ENCODE measurements at places on chromosomes 16 and 17.

GRCh38 chr17:77563439-77564102, 394.9 kb upstream of the TNRC6C start:
- no peak for DNase-seq

DNA sequence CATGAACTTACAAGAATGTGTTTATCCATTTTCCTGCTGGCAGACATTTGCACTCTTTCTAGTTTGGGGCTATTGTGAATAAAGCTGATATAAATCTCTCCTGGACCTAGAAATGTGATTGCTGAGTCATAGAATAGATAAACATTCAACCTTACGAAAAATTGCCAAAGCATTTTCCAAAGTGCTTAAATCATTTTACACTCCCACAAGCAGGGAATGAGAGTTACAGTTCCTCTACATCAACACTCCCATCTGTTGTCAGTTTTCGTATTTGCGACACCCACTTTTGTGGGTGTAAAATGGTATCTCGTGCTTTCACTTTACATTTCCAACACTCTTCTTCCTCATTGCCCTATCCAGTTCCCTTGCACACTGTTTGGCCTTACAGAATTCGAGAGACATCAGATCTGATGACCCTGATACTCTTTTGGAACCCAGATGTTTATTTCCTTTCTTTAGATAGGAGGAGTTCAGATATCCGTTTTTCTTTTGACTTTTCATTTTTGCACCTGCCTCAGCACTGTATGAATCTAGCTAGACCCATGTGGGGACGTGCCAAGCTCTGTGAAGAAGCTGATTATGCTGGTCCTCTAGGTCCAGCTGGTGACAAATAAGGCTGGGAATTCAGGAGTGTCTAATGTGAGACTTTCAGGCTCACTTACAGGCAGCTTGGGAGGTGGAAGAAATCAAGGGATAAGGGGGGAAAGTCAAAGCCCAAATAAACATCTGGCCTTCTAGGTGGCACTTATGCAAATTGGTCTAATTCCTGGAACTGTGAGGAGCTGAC, 14.0 kb downstream of the SOX9 start:
- DNase-seq: no peak

DNA sequence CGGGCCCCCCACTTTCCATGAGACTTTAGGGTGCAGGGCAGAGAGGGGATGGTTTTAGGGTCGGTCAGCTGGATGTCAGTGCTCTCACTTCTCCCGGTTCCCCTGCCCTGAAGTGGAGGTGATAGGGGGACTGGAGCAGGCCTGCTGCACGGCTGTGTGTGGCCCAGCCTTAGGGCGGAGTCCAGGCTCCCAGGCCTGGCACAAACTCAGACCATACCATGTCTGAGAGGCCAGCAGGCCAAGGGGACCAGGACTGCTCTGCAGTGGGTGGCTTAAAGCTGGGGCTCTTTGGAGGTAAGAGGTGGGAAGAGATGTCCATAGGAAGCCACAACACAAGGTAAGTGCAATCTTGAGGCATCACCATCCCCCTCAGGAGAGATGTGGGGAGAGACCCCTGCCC, 8.3 kb downstream of the TFAP4 start:
- no peak for DNase-seq

- no peak for DNase-seq
These were observed 84.5 kb downstream of the ABR start for GRCh38 chr17:1095090-1095852.

DNA sequence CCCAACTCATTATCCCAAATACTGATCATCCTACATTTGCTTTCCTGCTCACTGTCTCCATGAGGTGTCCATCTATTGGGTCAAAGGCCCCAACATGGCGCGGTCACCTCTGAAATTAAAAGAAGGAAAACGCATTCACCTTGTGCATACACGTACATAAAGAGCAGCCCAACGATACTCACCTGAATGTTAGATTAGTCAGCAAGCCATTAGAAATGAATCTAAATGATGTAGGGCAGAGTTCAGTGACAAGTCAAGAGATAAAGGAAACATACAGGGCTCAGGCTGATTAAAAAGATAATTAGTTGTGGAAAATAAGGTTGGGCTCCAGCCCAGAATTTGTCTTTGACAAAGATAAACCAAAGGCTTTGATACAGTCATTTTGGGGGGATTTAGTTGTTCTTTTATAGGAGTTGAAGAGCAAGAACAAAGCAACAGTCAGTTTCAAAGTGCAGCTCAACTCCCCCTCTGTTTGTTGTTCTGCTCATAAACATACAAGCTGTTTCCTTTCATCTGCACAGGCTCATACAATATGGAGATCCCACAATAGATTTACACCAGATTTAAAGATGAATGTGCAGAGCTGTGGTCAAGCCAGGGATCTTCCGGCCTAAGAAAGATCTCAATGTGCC, 21.1 kb downstream of the NXPH3 start:
- no peak for DNase-seq

DNA sequence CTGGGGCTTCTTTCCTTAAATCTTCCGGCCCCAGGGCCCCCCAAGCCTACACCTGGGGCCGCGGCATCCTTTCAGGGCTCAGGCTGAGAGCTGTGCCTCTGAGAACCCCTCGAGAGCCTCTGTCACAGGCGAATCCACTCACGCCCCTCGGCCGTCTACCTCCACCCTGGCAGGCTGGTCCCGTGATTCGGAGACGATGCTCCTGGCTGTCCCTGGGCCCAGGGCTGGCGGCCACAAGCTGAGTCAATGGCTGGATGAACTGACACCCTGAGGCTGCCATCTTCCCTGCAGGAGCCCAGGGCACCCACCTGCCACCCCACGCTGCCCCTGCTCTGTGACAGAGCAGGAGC, 4.4 kb downstream of the TEPSIN start:
- no peak for DNase-seq

DNA sequence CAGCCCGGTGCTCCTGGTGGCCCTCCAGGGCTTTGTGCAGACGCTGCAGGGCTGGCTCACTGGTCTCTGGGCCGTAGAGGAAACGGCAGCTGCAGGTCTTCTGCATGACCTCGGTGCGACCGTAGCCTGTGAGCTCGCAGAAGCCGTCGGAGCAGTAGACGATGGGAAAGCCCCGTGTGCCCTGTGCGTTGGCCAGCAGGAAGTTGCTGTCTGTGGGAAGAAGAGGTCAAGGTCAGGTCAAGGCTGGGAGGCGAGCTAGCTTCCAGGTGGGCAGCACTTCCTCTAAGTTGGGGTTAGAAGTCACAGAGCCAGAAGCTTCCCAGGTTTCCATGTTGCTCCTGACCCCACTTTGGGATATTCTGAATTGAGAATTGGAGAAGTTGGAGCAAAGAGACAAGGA, 2.1 kb downstream of the KCNH4 start:
- no peak for DNase-seq

- DNase-seq: no peak
These were observed 8.1 kb upstream of the EPX start for GRCh38 chr17:58184308-58184985.

GRCh38 chr16:3589991-3590701, 12.9 kb upstream of the NLRC3 start:
- DNase-seq: no peak

GRCh38 chr16:83831456-83831987, 23.7 kb downstream of the HSBP1 start:
- no peak for DNase-seq

All from stimulated activated CD8-positive, alpha-beta memory T cell treated with anti-CD3 and anti-CD28 coated beads, Interleukin-2, amount 100 ng/mL, for 1 hour (primary cell).